ENCODE measurements at places on chromosomes 6 and 20.

- DNase-seq, result peak; percentile 91
These were observed 10.6 kb downstream of the NRN1 start for GRCh38 chr6:5995949-5996713.

DNA sequence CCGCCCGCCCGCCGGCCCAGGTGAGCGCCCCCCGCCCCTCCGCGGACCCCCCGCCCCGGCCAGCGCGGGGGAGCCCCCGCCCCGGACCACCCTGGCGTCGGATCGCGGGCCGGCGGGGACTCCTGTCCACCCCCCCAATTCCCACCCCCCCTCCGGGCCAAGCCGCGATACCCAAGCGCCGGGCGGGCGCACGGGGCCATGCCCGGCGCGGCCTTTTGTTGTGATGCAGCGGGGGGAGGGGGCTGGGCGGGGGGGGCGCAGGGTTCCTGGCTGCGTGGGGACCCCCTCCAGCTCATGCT, 245 bp downstream of the SRC start:
- no peak for DNase-seq

GRCh38 chr20:14566505-14566904, 229.1 kb upstream of the FLRT3 start:
- DNase-seq, result no peak

- no peak for DNase-seq
These were observed 159.1 kb downstream of the ZDHHC14 start for GRCh38 chr6:157539900-157540752.

GRCh38 chr6:36642913-36643817, 35.3 kb upstream of the CDKN1A start:
- DNase-seq, result peak; percentile 49

- no peak for DNase-seq
These were observed 64.1 kb downstream of the PPP1R3G start for GRCh38 chr6:5149159-5149704.

DNA sequence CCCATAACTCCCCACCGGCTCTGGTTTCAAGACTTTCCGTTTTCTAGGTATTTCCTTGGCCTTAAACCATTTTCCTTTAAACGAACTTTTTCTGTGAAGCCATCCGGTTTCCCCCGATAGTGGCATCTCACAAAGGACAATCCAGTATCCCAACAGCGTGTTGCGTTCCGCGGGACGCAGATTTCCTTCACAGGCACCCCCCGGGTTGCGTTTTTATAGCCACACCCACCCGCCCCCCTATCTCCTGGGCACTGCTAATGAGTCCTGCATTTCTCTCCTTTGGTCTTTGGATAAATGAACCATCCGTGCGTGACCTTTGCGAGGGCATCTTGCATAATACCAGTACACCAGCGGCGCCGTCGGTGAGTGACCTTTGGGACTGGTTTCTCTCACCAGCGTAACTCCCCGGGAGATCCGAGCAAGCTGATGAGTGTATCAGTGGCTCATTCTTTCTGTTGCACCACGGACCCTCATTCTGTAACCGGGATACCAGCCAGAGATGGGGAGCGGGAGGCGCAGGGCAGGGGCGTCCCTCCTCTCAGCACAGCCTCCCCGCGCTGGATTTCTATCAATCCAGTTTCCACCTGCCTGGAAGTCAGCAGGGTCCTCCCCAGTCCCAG, 586 bp upstream of the NQO2 start:
- no peak for DNase-seq

GRCh38 chr6:31911826-31912585, 10.1 kb upstream of the ZBTB12 start:
- DNase-seq, result no peak

DNA sequence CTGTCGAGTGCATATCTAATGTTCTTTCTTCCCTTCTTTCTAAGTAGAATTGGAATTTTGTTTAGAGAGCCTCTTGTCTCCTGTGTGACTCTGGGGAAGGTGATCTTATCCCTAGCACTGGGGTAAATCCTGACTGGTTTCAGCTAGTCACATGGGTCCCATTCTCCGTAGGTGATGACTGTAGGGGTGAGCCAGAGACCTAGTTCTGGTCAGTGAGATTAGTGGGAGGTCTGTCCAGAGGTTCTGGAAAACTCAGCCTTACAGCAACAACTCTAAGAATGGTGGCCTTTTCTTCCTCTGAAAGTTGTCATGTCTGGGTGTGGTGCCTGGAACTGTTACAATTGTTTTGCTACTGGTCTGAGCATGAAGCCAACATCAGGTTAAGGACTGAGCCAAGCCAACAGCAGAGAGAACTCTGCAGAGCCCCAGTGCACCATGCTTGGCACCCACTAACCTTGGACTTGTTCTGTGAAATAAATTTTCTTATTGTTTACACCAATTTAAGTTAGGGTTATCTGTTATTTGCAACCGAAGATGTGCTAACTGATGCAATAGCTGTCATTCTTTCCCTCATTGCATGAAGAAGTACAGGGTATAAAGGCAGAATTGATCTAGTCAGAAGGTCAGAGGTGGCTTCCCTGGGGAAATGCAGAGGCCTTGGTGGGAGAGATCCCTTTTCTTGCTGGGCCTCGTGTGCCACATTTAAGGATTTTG, 56.8 kb upstream of the TULP4 start:
- peak; percentile 36 for DNase-seq

DNA sequence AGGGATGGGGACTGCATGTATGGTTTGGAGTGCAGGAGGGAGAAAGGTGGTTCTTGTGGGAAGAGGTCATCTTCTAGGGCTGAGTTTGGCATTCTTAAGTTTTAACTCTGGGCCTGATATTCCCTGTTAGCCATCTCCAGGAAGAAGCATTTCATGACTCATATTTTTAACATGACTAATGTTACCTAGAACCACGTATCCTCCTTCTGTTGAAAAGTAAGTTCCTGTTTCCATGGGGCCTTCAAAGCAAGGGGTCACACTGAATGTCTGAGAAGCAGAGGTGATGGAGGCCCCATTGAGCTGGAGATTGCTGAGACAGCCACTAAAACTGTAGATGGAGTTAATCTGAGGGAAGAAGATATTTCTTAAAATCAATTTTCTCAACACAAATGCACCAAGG, 30.2 kb downstream of the FAM229B start:
- DNase-seq, result no peak

GRCh38 chr20:59664421-59664941, 60.1 kb downstream of the PHACTR3 start:
- DNase-seq, result peak; percentile 32

Measured in islet precursor cell (in vitro differentiated cells).